ENCODE measurements at places on chromosomes 2 and 18.

DNA sequence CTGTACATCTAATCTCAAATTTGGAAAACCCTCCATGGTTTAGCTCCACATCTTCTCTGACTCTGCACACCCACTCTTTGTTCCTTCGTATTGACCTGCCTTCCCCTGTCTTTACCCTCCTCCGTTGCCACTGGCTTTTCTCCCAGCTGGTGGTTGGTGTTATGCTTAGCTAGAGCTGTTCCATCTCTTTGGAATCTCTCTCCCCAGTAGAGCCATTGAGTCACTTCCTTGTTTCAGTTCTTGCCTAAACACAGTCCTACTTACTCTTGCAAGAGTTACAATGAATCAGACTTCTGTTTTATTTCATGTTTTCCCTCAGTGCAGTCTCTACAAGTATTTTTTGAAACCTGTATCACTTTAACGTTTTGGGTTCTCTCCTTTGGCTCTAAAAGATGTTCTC, 263.9 kb downstream of the LTBP1 start:
- DNase-seq, result no peak

DNA sequence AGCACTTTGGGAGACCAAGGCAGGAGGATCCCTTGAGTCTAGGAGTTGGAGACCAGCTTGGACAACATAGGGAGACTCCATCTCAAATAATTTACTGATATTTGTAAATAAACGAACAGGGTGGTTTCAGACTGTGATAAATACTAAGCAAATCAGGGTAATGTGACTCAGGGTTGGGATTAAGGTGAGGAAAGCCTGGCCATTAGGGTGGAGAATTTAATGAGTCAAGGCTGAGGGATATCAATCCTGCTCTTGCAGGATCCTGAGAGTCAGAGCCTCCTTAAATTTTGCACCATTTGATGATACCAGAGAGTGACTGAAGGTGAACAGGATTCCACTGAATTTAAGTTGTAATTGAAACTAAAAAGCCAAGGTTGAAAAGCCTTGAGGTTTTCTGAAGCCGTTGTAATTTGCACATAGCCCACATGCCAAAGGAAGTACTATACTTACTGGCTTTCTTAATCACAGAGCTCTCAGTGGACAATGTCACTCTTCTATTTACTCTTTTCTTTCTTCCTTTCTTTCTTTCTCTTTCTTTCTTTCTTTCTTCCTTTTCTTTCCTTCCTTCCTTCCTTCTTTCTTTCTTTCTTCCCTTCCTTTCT, 28.6 kb upstream of the AP1S3 start:
- DNase-seq, result no peak

DNA sequence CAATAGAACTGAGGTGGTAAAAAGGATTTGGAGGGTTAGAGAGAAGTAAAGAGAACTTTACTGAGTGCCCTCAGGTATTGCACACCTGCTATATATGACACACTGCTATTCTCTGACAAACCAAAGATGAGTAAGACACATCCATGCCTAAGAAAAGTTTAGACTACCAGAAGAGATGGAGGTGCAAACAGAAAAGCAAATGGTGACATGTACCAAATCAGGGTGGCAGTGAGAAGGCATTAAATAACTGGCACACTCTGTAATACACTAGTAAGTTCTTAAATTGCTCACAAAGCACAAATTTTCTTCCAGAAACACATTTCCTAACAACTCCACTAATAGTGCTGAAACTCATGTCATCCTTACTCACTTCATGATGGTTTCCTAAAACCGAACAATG, 88.6 kb downstream of the KCTD18 start:
- no peak for DNase-seq

DNA sequence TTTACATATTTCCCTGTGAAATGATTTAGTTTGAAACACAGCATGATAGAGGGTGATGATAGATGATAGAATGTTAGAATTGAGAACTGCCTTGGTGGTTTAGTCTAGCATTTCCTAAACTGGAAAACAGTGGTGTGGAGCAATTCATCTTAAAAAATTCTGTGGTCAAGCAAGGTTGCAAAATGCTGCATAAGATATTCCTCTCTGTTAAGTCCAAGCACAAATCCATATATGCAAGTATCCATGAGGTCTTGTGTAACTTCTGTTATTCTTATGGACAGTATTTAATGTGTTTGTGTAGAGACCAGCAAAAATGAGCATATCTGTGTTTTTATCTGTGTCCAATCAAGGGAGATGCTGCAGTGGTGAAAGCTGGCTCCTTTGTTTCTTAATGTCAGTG, 30.0 kb downstream of the CPS1 start:
- DNase-seq, result no peak

- DNase-seq, result no peak
Measured at GRCh38 chr2:44894058-44894457, 47.4 kb upstream of the SIX3 start.

- DNase-seq, result no peak
Measured at GRCh38 chr2:25311865-25312575, 29.7 kb downstream of the DNMT3A start.

DNA sequence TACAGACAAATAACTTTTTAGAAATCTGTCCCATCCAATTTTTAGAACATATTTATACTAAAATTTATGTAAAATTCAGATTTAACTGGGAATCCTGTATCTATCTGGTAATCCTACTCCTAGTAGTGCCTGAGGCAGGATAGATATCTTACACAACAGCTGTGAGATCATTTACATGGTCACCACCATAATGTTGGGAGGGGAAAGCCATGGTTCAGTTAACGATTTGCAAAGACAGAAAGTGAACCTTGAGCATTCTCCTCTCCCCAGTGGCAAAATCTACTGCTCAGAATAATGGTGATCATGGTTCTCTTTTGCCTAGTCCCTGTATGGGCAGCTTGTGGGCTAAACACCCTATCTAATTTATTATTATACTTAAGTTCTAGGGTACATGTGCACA, 7.7 kb upstream of the TMEM247 start:
- no peak for DNase-seq

GRCh38 chr2:69805887-69806286, 23.6 kb upstream of the GMCL1 start:
- no peak for DNase-seq

GRCh38 chr18:56738184-56738583, 87.0 kb downstream of the WDR7 start:
- DNase-seq, result no peak

DNA sequence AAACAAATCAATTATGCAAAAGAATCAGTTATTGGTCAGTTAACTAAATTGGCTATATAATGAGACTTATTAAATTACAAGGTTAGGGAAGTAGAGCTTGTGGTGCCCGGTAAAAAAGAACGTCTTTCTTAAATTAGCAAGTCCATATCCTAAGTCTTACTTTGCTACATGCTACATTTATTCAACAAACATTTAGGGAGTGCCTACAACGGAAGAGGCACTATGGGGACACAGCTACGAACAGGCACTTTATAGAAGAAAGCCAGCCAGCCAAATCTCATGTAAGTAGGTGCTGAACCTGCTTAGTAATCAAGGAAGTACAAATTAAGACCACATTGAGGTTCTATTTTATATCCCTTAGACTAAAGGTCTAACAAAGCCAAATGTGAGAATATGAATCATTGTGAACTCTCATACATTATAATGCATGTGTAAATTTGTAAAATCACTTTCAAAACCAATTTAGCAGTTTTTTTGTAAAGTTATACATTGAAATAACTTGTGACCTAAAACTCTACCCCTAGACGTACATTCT, 59.9 kb downstream of the PDK1 start:
- DNase-seq, result no peak

GRCh38 chr2:109208951-109209335, 79.9 kb downstream of the SH3RF3 start:
- DNase-seq, result no peak

GRCh38 chr2:173962583-173963110, 2.5 kb downstream of the SP3 start:
- no peak for DNase-seq

DNA sequence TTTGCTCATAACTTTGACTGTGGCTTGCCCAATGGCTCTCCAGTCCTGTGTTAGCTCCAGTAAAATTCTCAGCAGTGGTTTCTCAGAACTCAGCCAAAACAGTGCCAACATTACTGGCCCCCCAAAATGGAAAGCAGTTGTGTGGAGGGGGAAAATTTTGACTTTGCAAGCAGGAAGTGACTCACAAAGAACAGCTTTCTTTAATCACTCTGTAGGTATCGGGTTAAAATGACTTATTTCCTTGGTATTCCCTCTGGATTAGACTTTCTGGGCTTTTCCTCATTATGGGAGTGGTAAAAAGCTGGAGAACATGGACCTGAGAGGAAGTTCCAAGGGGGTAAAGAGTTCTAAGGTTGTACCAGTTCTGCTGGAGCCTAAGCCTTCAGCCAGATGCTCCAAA, 175.7 kb upstream of the RND3 start:
- no peak for DNase-seq

- no peak for DNase-seq
Measured at GRCh38 chr18:39178166-39178565, 1612.6 kb upstream of the CELF4 start.

DNA sequence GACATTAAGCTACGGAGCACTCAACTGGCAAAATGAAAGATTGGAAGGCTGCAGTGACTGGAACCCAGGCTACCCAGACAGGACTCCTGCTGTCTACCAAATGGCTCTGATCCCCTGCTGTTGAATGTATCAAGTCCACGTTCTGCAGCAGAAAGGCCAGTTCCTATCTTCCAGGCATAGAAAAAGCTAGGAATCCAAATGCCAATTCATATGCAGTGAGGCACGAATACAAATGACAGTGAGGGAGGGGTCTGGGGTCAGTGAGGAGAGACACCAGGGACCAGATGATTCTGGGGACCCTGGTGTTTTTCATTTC, 5.3 kb downstream of the NRP2 start:
- DNase-seq, result no peak

DNA sequence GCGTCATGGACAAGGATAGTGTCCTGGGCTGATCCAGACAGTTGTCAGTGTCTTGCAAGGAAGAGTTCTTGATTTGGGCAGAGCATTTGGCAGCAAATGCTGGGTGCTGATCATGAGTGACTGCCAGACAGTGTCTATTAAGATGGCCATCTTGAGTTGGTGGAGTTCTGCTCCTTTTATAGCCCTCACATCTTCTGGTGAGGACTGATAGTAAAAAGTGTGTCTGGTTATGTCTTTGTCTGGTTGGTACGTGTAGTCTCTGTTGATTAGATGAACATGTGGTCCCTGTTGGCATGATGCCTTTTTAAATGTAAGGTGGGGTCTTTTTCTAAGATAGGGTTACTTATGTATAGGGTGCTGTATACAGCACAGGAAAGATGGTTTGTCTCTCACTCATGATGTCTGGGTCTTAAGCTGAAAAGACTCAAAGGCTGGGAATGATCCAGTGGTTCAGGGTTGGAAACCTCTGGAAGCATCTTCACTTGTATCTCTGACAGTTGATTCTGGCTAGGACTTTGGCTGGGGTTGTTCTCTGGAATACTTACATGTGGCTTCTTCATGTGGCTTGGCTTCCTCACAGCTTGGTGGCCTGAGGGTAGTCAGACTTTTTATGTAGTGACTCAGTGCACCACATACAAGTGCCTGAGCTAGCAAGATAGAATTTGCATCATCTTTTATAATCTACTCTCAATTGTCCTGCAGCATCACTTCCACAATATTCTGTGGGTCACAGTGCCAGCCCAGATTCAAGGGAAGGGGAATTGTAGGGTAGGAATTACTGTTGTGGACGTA, 11.8 kb downstream of the MTX2 start:
- no peak for DNase-seq

GRCh38 chr2:23069156-23069555, 315.8 kb upstream of the KLHL29 start:
- no peak for DNase-seq

GRCh38 chr2:24917086-24917485, 3.0 kb downstream of the ADCY3 start:
- DNase-seq, result no peak

DNA sequence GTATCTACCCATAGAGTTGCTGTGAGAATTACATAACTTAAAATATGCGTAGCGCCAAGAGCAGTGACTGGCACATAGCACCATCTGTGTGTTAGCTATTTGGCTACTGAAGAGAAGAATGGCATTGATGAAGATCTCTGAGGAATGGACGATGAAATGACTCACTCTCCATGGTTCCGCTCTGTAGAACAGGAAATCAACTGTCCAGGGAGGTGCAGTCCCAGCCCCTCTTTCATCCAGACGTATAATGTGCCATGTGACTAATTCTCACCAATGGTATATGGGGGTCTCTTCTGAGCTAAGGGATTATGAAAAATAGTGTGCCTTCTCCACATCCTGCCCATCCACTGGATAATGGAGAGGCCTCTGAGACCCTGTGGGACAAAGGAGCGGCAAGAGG, 254.8 kb downstream of the CYP26B1 start:
- DNase-seq, result no peak

- no peak for DNase-seq
Measured at GRCh38 chr2:106057206-106057605, 136.9 kb downstream of the UXS1 start.

DNA sequence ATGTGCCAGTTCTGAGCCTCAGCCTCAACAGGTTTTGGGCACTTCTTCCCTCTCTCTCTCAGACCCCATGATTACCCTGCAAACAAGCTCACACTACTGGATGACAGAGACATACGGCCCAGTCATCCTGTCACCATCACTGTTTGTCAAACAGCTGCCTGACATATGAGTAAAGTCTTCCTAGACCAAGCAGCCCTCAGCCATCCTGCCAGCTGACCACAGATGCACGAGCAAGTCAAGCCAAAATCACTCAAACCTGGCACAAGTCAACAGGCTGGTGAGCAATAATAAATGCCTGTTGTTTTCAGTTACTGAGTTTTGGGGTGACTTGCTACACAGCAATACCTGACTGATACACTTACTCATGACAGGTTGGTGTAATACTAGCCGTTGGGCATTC, 75.5 kb upstream of the KLF7 start:
- DNase-seq, result no peak

DNA sequence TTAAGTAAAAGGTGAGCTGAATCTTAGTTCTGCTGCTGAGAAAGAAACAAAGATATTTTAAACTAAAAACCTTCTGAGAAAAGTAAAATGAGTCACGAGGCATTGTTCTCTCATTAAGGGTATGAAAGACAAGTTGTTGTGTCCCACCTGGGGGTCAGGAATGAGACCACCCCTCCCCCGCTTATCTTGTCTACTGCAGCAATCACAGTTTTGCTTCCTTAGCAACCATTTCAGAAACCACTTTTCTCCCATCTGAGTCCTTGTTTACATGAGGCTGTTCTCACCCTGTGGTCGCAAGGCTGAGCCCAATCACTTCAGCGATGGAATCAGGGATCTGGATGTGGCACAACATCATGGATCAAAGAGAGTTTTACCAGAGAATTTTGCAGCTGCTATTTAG, 377.6 kb upstream of the NETO1 start:
- DNase-seq, result no peak
